ENCODE measurements at places on chromosomes 7 and 10.

- no peak for DNase-seq
These were observed 30.4 kb downstream of the FAM53B start for GRCh38 chr10:124713679-124714255.

DNA sequence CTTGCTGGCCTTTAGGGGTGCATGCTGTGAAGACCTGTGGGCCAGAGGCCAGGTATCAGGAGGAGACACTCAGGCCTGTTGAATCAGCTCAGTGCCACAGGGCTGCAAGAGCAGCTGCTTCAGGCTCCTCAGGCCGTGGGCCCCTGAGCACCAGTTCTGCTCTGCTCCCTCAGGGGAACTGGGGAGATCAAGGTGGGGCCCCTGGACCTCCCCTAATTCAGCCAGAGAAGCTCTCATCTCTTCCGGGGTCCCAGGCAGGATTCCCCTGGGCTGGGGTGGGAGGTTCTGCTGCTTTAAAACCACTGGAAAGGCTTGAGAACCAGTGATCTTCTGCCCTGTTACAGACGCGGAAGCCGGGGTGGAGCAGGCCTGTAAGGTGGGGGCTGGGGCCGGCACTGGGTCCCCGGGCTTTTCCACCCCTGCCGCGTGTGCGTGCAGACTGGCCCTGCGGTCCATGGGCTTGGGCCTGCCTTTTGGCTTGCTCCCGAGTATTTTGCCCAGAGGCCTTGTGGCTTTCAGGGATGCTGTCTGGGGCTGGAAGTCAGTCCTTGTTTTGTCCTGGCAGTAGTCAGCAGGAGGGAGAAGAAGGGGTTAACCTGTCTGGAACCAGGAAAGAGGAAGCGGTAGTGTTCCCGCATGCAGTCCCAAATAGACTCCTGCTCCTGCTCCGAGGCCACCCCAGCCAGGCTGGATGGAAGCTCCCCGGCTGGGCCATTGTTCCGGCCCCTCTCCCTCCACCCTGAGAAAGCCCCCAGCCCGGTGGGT is 74.3 kb downstream of the LHPP start:
- DNase-seq = no peak

DNA sequence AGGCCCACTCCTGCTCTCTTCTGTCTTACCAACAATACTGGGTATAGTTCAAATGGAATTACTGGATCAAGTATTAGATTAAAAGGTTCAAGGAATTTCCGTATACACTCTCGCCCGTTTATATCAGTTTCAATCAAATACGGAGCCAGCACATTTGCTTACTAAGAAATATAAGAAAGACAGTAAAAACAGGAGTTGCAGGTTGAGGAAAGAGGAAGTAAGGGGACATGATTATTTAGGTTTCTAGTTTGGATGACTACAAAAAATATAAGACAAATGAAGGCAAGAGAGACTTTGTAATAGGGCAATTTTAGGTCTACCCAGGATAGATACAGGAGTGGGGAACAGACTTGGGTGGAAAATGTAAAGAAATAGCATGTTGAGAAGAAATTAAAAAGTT is 109.9 kb upstream of the ABI1 start:
- no peak for DNase-seq

GRCh38 chr7:108307595-108307994 is 148.6 kb downstream of the NRCAM start:
- no peak for DNase-seq

GRCh38 chr10:126437635-126438406 is 49.5 kb upstream of the ADAM12 start:
- no peak for DNase-seq
